ENCODE measurements at places on chromosomes 11 and 22.
A peak's percentile ranks its signal among the peaks of the same experiment; 100 is the strongest.

DNA sequence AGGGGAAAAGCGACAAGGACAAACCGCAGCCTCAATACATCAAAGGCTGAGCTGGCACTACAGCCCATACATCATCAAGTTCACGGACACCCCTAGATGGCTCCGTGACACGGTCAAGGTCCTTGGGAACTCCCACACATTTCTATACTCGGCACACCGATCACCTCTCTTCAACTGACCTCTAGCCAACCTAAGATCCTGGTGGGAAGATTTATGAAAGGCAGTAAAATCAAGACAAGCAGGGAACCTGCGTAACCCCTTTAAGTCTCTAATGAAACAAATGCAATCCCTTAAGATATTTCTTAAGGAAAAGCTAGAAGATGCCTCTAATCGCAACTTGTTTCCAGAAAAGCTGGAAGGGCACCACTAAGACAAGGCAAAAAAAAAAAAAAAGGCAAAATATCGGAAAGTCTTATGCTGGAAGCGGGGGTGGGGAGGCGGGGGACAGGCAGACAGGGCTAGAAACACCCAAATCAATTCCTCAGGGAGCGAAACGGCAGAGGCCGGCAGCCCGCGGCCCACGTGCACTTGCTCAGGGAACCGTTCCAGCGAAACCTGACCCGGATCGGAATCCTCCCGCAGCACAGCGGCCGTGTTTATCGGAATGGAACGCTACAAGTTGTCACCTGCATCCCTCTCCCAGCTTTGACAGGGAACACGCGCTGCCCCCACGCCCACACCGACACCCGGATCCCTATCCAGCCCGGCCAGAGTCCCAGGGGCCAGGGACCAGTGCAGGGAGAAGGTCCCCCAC, 1.4 kb downstream of the ARHGAP20 start:
- DNase-seq = no peak

- DNase-seq = no peak
These were observed 103.7 kb downstream of the CD44 start for GRCh38 chr11:35242412-35243242.

DNA sequence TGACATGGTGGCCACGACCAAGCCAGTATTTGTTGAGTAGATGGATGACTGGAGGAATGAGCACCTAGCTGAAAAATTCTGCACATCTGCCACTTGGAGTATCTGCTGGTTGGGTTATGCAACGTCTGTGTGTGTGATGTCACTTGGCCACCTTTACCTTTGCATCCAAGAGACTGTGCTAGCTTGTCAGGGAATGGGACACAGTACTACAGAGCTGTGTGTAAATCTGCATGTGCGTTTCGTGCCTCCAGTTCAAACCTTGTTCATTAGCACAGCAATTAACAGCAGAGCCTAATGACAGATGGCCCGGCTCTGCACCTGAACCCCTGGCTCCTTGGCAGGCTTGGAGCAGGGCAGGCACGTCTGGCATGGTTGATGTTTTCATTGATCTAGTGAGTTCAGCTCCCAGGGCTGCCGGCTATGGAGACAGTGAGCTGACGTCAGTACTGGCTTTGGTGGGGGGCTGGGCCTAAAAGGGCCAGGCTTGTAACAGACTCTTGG, 188.4 kb upstream of the NAV2 start:
- no peak for DNase-seq

DNA sequence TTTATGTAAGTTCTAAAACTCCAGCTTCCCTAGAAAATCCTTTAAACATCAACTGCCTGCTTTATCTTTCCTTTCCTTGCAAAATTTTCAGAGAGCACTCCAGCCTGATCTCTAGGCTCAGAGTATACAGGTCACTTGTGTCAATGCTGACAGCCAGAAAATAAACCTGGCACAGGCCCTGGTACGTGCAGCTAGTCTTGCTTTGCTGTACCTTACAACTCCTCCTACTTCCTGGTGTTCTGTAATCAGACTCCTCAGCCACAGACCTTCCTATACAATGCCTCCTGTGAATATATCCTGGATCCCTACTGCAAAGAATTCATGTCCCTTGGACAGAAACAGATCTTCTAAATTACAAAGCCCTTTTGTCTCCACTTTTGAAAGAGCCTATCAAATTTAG, 24.2 kb upstream of the TMEM123 start:
- peak; percentile 78 for DNase-seq

GRCh38 chr11:132245403-132246385, 875.3 kb downstream of the NTM start:
- no peak for DNase-seq

GRCh38 chr11:120316880-120317688, 8.0 kb upstream of the TLCD5 start:
- no peak for DNase-seq

- DNase-seq = peak; percentile 48
These were observed 1098.6 kb upstream of the CCDC90B start for GRCh38 chr11:84384731-84385130.

DNA sequence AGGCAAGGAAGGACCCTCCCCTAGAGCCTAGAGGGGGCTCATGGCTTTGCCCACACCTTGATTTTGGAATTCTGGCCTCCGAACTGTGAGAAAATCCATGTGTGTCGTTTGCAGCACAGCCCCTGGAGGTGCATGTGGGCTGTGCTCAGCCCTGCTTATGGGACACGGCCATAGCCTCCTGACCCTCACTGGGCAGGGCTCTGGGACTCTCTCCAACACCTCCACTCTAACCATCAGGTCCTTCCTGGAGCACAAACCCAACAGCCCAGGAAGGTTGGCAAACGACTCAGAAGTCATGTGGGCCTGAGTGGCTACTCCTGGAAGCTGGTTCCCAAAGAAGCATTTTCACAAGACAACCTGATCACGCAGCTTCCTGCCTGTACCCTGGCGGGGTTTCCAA, 144.1 kb downstream of the CTTN start:
- no peak for DNase-seq

DNA sequence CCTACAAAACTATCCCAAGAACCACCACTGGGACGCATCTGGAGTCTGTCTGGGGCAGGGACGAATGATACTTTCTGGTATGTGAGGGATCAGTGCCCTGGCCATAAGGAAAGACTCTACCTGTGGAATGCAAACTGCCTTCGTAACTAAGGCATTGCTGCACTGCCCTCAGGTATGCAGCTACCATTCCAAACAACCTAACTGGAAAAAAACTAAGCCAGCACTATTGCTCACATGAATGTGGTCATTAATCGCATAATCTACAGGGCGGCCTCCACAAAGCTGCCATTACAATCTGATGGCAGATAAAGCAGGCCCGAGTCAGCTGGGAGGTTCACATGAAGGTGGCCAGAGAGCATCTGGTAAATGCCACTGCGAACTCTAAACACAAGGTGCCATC, 3.9 kb downstream of the PACSIN2 start:
- DNase-seq = peak; percentile 59

- no peak for DNase-seq
These were observed 548.3 kb downstream of the MIAT start for GRCh38 chr22:27205492-27206373.

- DNase-seq = no peak
These were observed 613.8 kb downstream of the BRD1 start for GRCh38 chr22:49213731-49214352.

- no peak for DNase-seq
These were observed 10.5 kb downstream of the IGF2 start for GRCh38 chr11:2128511-2129307.

GRCh38 chr11:14611939-14612338, 31.7 kb upstream of the PDE3B start:
- no peak for DNase-seq

- DNase-seq = peak; percentile 22
These were observed 41.0 kb downstream of the C11orf58 start for GRCh38 chr11:16779436-16779835.

GRCh38 chr11:73325036-73325981, 17.2 kb downstream of the ARHGEF17 start:
- DNase-seq = no peak

GRCh38 chr11:85827748-85828639, 17.1 kb upstream of the SYTL2 start:
- peak; percentile 54 for DNase-seq

DNA sequence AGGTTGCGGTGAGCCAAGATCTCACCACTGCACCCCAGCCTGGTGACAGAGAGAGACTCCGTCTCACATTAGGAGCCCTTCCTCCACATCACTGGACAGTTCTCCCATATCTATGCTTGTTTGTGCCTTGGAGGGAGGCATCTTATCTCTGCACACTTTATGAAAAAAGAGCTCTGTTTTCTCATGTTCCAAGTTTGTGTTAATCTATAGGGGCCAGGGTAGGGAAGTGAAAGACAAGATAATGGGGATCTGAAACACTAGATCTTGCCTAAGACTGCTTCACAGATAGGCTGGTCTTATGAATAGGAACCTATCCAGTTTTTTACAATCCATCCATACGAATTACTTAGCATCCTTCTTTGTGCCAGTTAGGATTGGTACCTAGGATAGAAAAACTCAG, 17.1 kb downstream of the OR6Q1 start:
- DNase-seq = no peak

DNA sequence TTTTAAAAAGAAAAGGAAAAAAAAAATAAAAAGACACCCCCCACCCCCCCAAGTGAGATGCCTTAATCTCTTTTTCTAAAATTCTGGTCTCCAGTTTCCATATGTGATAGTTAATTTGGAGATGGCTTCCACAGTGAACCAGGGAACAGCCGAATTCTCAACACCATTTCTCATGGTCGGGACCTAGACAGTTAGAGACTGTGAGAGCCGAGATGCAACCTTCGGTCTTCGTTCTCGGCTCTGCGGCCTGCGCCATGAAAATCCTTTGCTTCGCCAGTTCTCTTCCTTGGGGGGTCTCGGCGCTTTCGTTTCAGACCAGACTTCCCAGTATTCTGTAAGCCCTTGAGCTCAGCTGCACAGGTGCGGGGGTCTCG, 723 bp downstream of the CACNG2 start:
- no peak for DNase-seq

- DNase-seq = no peak
These were observed 14.8 kb upstream of the MFNG start for GRCh38 chr22:37500745-37501609.

- DNase-seq = peak; percentile 88
These were observed 11.9 kb upstream of the MDK start for GRCh38 chr11:46369458-46370152.

- DNase-seq = no peak
These were observed 61.8 kb upstream of the PHF21B start for GRCh38 chr22:45071618-45072017.

GRCh38 chr22:46674906-46675305, 54.7 kb downstream of the GRAMD4 start:
- no peak for DNase-seq

DNA sequence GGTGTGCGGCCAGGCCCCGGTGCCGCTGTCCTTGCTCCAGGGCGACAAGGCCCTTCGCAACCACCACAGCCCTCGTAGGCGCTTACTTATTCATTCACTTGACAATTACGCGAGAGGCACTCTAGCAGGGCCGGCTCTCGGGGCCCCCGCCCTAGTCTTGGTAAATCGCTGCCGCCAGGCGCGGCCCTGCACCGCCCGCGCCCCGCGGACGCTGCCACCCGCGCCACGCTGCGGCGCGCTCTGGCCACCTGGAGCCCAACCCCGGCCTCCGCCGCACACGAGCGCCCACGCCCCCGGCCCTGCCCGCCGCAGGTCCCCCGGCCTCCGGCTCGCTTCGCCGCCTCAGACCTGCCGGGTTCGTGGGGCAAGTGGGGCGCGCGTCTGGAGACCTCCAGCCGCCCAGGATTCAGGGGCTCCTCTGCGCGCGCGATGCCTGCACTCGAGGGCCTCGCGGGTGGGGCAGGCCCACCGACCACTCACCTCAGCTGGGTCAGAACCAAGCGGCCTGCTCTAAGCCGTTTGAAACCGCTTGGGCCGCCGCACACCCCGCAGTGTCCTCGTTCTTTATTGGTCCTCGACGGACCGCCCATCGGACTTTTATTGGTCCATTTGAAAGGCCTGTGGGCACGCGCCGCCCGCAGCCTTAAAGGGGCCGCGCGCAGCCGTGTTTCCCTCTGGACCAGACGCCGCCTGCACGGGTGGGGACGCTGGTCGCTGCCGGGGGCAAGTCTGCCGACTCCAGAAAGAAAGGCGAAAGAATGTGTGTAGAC, at the start of gene CKAP5:
TSS of gene CKAP5 (minus strand) at position 541 of the 770 bp plus-strand sequence. CDS start 25,049 bp downstream, outside the sequence.
- peak; percentile 90 for DNase-seq

DNA sequence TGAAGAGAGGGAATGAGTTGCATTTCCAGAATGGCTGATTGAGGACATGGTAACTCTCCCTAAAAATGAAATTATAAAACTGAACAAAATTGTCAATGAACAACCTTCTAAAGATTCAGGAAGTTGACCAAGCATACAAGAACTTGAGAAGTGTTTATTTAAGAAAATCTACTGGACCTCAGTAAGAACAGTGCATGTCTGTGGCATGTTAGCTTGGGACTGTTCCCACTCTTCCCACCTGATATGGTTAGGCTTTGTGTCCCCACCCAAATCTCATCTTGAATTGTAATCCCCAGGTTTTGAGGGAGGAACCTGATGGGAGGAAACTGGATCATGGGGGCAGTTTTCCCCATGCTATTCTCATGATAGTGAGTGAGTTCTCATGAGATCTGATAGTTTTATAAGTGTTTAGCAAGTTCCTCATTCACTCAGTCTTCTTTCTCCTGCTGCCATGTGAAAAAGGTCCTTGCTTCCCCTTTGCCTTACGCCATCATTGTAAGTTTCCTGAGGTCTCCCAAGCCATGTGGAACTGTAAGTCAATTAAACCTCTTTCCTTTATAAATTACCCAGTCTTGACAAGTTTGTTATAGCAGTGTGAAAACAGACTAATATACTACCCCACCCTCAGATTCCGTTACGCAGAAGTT, 15.4 kb downstream of the MS4A13 start:
- no peak for DNase-seq

GRCh38 chr22:41021061-41021612, 70.0 kb downstream of the RBX1 start:
- DNase-seq = peak; percentile 10

- no peak for DNase-seq
These were observed 47.9 kb downstream of the OSBP2 start for GRCh38 chr22:30742291-30743256.

- no peak for DNase-seq
These were observed 760.0 kb downstream of the NELL1 start for GRCh38 chr11:21429401-21429800.

Measured in SW480 (cell line).